ENCODE measurements at places on chromosomes 6 and 20. TPM values are rescaled to one million over a fixed set of nuclear protein-coding genes. Genes with fewer than 3 reads are reported as not detected.

DNA sequence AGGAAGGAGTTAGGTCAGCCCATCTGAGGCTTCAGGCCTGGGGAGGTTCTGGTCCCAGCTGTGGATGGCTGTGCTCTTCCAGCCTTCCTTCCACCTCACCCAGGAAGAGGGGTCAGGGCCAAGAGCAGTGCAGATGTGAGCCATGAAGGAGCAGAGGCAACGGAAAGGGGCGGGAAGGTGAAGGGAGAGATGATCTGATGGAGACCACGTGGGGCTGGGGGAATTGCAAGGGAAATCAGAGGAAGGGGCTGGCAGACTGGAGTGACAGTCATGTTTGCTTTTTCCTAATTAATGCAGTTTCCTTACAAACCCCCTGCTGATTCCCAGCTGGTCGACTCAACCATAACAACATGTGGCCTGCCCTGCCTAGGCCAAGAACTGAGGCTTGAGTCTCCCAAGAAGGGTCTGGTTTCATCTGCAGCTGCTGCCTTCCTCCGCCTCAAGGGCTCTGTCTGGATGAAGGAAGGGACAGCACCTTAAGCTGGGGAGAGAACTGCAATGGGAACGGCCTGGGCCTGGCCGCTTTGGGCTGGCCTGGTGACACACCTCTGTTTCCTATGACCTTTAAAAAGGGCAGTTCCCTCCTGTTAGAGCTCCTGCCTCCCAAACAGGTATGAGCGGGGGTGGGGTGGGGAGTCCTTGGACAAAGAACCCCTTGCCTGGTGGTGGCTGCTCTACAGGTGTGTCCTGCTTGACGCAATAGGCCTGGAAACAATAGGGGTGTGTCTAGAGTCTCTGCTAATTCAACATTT lies 7.8 kb upstream of the MRPS18A start:
- no peak for DNase-seq

DNA sequence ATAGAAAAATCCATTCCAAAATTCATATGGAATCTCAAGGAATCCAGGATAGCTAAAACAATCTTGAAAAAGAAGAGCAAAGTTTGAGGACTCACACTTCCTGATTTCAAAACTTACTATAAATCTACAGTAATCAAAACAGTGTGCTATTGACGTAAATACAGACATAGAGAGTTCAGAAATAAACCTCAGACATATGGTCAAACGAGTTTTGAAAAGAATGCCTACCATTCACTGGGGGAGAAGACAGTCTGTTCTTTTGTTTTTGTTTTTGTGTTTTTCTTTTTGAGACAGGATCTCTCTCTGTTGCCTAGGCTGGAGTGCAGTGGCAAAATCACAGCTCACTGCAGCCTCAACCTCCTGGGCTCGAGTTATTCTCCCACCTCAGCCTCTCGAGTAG lies 25.3 kb upstream of the PROKR2 start:
- no peak for DNase-seq

- no peak for DNase-seq
These were observed 421.1 kb upstream of the KHDRBS2 start for GRCh38 chr6:62707156-62707555.

DNA sequence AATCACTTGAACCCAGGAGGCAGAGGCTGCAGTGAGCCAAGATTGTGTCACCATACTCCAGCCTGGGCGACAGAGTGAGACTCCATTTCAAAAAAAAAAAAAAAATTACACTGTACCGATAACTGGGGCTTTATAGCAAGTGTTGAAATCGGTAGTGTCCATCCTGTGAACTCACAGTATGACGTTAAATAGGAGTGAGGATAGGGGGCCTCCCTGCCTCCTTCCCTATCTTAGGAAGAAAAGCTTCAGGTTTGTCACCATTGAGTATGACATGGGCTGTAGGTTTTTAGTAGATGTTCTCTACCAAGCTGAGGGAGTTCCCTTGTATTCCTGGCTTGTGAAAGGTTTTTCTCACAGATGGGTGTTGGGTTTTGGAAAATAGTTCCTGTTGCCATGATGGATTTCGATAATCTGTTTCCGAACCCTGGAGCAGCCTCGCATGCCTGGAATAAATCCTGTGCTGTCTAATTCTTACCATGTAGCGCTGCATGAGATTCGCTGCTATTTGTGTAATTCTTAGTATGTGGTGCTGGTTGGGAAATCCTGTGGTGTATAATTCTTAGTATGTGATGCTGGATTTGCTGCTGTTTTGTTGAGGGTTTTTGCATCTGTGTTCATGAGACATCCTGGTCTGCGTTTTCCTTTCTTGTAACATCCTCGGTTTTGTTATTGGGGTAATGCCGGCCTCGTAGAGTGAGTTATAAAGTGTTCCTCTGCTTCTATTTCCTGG lies 23.6 kb downstream of the NTSR1 start:
- DNase-seq: no peak

Gene FOXS1
- not detected for total RNA-seq

DNA sequence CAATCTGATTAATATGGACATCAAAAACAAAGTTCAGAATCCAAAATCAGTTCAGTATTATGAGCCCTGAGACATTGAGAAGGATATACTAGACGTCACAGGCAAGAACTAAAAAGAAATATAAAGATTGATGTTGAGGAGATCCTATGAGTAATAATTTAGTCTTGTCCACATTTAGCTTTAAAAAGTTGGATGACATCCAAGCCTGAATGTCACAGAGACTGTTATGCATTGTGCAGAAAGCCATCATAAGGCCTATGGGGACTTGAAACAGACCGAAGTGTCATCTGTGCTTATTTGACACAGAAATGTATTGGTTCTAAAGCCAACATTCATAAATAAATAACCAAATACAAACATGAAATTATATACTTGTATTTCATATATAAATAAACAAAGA lies 581.8 kb upstream of the MMS22L start:
- no peak for DNase-seq

DNA sequence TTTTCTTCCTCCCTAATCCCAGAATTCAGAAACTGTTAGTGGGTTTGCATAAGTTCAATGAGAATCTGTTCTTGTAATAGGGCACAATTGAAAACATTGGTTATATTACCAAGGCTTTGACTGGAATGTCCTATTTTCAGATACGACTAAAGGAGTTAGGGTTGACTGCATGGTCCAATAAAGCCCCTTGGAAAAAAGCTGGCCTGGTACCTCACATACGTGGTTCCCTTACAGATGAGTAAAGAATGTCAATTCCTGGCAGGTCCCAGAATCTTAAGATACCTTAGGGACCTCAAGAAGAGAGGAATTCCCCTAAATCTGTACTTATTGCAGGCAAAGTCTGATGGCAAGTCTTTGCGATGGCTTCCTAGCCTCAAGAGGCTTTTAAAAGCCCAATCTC lies 4.6 kb downstream of the PPDPF start:
- no peak for DNase-seq

- DNase-seq: no peak
These were observed 118.3 kb downstream of the KHDC1L start for GRCh38 chr6:73107016-73107415.

Gene ULBP3
- total RNA-seq: 2.1 TPM

Gene DST
- total RNA-seq: 189 TPM

GRCh38 chr6:112321941-112322424 lies 25.1 kb upstream of the RFPL4B start:
- DNase-seq: no peak

Gene ARMC12
- 0.24 TPM for total RNA-seq

Gene GSTA2
- total RNA-seq: not detected

GRCh38 chr6:97154015-97154414 lies 129.0 kb downstream of the MMS22L start:
- no peak for DNase-seq

DNA sequence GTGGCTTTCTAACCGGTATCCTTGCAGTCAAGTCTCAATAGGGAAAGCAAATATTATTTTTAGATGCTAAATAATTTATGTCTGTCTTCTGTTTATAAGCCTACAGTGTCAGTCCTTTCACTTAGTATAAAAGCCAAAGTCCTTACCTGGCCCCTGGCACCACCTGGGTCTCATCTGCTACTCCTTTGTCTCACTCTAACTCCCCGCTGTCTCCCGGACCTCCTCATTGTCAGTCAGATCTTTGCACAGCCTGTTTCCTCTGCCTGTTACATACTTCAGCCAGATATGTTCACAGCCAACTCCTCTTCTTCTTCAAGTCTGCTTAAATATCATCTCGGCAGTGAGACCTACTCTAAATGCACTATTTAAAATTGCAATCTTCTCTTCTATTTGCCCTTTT lies 84.2 kb downstream of the THEMIS start:
- DNase-seq: no peak

DNA sequence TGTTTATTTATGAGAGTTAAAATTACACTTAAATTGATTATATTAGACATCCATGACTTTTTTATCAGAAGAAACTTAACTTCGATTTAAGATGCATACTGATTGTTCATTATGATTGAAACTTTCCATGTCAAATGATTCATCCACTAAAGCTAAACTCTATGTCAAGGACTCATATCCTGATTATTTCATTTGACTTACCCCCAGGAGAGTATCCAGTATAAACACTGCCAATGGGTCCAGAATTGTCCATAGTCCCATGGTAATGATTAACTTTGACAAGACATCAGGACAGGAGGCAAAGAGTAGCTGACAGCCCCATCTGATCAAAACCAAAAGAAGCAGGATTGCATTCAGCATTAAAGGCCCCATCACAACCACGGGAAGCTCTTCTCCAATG lies 709.9 kb downstream of the TFAP2A start:
- no peak for DNase-seq

- no peak for DNase-seq
These were observed 58.3 kb upstream of the TSHZ2 start for GRCh38 chr20:52913650-52914387.

Gene CLPSL2
- total RNA-seq: not detected

DNA sequence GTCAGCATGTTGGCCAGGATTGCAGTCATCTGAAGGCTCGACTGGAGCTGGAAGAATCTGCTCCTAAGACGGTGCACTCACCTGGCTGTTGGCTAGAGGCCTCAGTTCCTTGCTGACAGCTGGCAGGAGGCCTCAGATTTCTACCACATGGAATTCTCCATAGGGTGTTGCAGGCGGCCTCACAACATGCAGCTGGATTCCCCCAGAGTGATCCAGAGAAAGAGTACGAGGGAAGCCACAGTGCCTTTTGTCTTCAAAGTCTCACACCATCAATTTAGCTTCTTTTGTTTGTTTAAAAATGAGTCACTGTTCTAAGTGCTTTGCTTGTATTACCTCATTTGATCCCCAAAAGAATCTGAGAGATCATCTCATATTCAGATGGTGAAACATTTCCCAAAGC lies 65.5 kb upstream of the FYN start:
- DNase-seq: peak; percentile 47

DNA sequence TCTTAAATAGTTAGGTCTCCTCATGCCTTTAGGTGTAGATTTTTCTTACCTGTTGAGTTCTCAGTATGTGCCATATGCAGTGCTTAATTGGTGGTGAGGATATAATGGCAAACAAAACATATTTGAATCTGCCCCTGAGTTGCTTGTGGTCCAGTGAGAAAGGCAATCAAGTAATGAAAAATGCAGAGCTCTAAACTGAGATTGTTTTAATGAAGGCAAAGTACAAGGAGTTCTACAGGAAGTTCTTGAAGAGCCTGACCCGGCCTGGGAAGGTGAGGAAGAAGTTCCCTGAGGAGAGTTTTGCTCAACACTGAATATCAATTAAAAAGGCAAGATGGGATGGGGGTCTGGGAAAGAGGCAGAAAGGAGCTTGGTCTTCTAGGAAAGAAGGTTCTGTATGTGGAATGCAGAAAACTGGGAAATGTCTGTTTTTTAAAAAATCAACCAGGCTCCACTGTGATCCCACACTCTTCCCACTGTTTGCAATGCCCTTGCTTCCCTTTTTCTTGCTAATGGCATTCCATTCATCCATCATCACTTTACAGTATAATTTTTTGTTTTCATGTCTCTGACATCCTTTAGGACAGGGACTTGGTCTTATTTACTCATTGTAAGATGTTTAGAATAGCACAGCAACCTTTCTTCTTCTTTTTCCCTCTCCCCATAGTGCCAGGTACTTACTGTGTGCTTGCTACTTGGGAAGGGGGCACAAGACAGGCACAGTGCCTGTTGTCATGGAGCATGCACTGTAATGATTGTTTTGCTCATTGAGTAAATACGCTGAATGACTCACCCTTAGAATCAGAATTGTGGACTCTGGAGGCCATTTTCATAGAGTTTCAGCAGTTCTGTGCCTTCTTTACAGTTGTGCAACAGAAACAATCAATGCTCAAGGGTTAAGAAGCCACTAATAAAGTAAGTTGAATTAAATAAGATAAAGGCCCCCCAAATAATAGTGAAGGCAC lies 64.3 kb downstream of the ANKS1A start:
- peak; percentile 12 for DNase-seq

Gene ATP6V1G2
- 2.3 TPM for total RNA-seq

Gene FAM209A
- not detected for total RNA-seq

DNA sequence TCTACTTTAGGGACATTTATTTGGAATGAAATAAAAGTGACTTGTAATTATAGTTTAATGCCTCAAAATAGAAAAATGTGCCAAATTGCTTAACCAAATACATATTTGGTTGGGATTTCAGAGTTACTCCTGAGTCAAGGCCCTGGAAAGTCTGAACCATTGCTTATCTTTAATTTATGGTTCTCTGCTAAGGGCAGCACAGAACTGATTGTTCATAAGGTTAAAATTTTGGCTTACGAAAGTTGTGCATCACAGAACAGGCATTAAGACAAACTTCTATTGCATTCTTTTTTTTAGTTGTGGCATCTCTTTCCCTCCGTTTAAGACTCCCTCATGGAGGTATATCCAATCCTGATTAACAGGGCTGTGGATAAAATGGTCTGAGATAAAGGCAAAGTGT lies 92.2 kb upstream of the TENT5A start:
- no peak for DNase-seq

GRCh38 chr20:36607586-36608387 lies 2.2 kb downstream of the RAB5IF start:
- no peak for DNase-seq

GRCh38 chr6:24356310-24356973 lies 1.4 kb downstream of the DCDC2 start:
- no peak for DNase-seq

- DNase-seq: no peak
These were observed 43.4 kb upstream of the RALGAPA2 start for GRCh38 chr20:20755674-20756319.

DNA sequence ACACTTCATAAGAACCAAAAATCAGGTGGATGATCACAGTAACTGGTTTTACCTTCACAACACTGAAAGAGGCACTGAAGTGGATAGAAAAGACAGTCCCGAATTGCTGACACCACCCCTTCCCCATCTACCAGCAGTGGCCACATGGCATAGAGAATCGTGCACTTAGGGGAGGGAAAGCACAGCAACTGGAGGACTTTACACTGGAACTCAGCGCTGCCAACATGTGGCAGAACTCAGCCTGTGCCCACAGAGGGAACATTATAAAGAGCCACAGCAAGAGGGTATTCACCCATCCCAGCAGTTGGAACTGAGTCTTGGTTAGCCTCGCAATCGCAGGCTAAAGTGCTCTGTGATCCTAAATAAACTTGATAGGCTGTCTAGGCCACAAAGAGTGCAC lies 6.5 kb upstream of the KIAA1586 start:
- DNase-seq: no peak

Gene GJA10
- total RNA-seq: not detected

DNA sequence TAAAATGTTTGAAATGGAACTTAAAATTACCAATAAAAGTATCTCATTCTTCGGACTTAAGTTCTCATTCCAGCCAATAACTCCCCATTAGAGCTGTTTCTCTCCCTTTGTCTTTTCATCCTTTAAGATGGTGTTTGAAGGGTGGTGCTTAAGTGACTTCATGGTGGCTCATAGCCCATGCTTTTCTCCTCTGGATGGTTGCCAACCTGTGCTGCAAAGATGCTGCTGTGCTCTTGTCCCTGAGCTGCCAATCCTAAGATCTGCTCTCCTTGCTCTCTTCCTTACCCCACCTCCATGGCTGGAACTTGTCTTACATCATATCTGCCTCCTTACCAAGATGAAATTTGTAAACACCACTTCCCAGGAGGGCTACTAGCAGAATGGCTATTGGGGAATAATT lies 31.6 kb upstream of the PNRC1 start:
- DNase-seq: peak; percentile 29

Gene RAET1G
- total RNA-seq: 2.0 TPM
